Activated CD8-positive, alpha-beta memory T cell treated with anti-CD3 and anti-CD28 coated beads for 1 hour (primary cell): ENCODE measurements at places on chromosomes 6 and 20.

- no peak for DNase-seq
Observed at GRCh38 chr20:46333161-46333991, 25.1 kb upstream of the CDH22 start.

DNA sequence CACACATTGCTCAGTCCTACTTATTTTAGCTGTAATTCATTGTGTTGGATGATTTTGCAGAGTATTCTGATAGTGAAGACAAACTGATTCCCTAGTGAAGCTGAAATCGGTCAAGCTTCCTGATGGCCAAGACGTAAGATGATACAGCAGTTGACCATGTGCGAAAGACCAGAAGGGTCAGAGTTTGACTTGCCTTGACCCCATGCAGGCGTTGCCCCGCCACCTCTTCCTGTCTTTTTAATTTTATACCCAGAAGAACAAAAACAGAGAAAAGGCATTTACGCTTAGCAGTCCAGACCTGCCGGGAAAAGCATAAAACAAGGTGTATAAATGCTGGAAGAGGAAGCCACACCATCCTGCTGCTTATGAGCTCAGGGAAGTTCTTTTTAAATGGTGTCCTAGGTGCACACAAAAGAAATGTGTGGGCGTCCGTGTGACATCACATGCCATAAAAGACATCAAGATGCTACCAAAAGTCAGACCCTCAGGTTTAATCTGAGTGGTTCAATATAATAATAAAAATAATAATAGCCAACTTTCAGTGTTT lies 32.2 kb downstream of the TSHZ2 start:
- no peak for DNase-seq

DNA sequence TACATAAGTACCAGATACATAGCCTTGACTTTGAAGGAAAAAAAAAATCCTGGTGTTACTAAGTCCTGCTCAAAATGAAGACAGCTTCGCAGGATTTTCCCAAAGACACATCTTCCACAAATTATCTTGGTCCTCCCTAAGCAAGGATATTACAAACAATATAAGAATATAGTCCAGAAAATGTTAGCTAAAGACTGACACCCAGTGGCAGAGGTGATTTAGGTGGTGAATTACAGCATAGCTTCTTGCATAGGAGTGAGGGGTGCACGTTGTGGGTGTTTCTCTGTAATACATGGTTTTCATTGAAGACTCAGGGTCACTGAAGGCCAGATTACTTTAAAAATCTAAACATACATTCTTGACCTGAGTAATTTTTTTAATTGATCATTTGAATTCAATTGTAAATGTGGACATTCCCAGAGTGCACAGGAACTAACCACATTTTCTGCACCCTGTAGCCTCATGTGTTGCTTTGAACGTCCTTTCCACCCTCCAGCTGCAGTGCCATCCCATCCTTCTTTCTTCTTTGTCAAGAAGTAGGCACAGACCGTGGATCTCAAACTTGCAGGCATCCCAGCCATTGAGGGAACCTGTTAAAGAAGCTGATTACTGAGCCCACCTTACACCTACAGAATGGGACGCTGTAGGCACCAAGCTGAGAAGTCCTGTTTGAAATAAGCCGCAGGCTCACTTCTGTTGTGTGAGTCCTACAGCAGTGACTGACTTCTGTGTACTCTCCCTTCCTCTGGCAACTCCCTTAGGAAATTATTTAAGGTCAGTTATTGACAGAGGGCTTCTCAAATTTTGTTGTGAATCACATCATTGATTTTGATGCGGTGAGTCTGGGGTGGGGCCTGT lies 102.6 kb downstream of the PERP start:
- no peak for DNase-seq

- no peak for DNase-seq
Observed at GRCh38 chr6:148945301-148946021, 198.6 kb downstream of the UST start.

- no peak for DNase-seq
Observed at GRCh38 chr6:21166754-21167153, 426.8 kb upstream of the SOX4 start.

GRCh38 chr6:116997496-116997895 lies 120.5 kb downstream of the RFX6 start:
- DNase-seq, result no peak

DNA sequence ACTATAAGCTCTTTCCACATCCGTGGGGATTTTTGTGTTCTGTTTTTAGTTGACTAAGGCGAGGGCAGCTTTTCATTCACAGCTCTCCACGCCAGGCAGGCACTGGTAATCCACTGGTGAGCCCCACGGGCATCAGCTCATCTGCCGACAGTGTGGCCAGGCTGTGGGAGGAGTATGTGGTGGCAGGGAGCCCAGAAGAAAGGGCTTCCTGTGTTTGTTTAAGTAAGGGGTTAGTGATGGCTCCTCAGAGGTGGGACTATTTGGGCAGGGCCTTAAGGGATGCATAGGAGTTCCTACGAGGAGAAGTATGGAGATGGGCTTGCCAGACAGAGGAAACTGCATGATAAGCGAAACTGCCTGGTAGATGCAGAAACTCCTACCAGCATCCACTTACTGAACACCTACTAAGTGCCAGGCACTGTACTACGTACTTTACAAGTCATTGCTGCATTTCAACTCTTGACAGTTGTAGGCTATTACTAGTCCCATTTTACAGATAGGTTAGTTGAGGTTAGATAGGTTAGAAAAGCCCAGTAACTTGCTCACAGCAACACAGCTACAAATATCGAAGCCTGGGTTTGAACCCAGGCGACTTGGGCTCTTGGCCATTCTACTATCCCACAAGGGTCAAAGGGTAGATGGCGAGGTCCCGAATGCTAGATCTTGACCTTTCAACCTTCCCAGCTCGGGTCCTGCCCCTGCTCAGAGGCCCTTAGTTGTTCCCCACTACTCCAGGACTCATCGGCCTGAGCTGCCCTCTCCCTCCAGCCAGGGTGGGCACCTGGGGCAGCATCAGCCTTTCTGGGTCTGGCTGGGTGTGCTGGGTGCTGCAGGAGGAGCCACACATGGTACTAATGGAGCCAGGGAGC lies 55.1 kb downstream of the CEBPB start:
- no peak for DNase-seq

DNA sequence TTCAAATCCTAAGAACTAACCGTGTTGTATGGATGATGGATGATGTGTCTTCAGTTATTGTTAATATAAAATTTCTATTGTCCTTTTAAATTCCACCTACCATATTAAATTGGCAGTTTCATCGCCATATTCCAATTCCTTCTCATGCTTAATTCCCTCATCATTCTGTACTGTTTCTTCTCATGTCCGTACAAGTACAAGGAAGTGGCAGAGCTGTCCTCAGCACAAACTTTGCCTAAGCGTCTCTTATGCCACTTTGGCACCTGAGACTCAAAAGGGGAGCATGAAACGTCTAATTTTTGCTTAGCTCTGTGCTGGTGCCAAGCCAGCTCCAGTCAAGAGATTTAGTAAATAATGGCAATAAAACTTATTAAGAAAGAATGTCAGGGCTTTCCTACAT lies 158.2 kb upstream of the LAMA2 start:
- DNase-seq, result no peak

DNA sequence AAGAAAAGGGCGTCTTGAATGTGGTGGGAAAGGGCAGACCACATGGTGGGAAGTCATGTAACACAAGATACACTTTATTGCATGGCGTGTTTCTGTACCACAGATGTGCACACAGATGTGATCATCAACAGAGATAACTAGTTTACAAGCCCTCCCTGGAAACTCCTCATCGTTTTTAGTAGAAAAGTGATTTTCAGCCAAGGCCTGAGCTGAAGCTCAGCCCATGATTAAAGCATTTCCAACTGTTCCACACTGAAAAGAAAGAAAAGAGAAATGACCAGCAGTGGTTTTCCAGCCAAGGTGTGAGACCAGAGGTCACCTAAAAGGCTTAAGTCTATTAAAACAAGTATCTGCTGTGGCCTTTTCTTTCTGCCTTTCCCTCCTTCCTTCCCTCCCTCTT lies 463.9 kb upstream of the JAG1 start:
- DNase-seq, result no peak

DNA sequence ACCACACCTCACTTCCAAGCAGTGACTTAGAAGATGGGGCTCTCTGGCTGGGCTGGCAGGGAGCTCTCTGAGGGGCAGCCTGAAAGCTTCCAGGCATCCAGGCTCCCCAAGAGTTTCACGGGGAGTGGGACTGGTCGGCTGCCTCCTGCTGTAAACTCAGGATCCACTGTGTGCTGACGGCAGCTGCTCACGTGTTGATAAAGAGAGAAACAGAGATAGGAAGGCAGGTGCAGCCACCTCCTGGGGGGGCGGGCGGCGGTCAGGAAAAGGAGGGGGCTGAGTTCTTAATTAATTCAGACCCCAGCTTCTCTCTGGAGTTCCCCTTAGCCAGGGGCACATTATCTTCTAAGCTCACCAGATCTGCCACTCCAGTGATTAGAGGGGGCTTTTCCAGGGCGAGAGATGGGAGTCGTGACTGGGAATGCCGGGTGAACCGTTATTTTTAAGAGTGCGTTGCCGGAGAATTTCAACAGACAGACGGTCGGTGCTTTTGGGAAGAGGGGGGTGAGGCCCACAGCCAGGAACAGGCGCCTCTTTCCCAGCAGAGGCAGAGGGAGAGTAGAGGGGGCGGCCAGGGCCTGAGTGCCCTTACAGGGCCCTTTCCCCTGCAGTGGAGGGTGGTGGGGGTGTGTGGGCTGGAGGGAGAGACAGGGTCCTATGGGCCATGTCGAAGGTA lies 70.9 kb downstream of the CD40 start:
- DNase-seq, result no peak

DNA sequence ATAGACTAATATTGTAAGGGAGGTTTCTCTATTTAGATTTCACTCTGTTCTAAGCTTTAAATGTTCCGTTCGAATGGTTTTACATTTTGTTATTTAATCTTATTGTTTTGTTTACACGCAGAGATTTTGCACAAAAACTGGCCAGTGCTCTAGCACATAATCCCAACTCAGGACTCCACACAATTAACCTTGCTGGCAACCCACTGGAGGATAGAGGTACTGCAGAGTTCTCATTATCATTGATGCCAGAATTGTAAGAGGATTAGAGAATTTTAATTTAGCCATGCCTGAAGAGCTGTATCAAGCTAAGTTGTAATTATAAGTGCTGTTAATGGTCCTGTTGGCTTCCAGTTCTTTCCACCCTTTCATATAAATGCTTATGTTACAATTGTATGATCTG lies 179.7 kb upstream of the SCGN start:
- DNase-seq, result no peak

- DNase-seq, result no peak
Observed at GRCh38 chr20:41224281-41224680, 86.9 kb downstream of the PLCG1 start.

DNA sequence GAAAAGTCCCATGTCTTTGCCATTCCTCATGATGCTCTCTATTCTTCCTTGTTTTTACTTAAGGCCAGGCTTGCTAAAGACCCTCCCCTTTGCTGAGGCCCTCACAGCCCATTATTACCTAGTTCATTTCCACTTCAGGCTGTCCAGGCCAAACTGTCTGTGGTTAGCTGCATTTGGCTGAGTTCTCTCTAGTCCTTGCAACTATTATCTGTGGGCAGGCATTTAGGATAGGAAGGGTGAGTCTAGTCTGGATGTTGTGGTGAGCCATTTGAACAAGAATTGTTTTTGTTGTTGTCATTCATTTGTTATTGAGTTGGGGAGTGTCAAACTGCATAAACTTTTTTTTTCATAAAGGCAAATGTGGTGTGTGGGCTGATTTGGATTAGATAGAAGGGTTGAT lies 182.4 kb downstream of the CD109 start:
- DNase-seq, result no peak

GRCh38 chr20:18138639-18139583 lies 1.2 kb downstream of the KAT14 start:
- DNase-seq, result no peak

- no peak for DNase-seq
Observed at GRCh38 chr6:34025112-34025807, 120.6 kb downstream of the GRM4 start.

GRCh38 chr20:24331939-24332338 lies 137.5 kb upstream of the SYNDIG1 start:
- no peak for DNase-seq

- DNase-seq, result no peak
Observed at GRCh38 chr20:39163993-39164392, 201.8 kb downstream of the DHX35 start.

DNA sequence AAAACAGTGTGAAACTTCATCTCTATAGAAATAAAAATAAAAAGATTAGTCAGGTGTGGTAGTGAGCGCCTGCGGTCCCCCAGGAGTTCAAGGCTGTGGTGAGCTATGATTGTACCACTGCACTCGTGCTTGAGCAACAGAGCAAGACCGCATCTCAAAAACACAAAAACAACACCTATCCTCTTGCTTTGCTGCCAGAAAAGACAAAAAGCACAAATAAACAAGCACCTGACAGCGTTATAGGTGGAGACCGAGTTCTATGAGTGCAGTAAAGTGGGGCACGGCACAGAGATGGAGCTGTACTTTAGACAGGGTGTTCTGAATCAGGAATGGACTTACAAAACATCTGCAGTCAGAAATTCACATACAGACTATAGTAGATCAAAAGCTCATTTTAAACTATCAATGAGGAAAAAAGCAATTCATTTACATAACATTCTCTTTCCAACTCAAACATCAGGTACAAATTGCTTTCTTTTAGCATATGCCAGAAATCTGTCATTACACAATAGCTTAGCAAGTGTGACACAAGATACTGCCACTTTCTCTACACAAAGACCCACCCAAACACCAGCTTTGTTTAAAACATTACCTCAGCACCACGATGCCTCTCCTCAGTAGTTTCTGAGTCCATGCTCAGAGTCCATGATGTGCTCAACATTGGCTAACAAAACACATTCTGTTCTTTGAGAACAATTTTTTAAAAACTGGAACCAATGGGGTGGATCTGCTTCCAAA lies 10.1 kb downstream of the EZR start:
- DNase-seq, result no peak

- DNase-seq, result no peak
Observed at GRCh38 chr6:135145063-135145800, 35.9 kb upstream of the MYB start.

DNA sequence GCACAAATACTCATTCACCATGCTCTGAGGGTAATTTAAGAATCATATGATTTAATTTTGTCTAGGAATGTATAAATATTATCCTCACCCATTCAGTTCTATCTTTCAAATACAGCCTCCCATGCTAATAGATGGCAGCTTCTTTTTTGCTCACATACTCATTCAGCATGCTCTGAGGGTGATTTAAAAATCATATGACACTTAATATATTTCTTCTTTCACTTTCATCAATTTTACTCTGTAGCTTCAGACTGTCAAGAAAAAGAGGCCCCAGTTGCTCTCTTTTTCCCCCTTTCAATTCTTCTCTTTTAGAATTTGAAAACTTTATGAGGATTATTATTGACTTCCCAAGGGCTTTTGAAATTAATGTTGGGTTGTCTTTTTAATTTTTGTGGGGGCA lies 161.7 kb upstream of the LAMP5 start:
- no peak for DNase-seq

DNA sequence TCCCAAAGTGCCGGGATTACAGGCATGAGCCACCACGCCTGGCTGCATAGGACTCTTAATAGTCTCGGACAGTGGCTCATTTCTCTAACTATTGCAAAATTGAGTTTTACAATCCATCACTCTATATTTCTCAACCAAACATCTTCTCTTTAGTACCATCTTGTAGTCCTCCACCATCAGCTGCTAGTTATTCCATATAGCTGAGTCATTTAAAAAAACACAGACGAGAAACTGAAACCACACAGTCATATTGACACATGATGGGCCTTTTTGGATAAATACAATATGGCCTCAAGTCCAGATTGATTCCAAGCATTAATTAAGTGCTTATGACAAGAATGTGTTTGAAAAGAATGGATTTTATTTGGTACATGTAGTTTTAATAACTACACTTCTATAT lies 599.1 kb downstream of the MEI4 start:
- DNase-seq, result no peak

GRCh38 chr20:56582542-56582941 lies 46.6 kb upstream of the TFAP2C start:
- no peak for DNase-seq

GRCh38 chr6:134253681-134254080 lies 64.2 kb downstream of the SGK1 start:
- no peak for DNase-seq
